Occipital lobe (tissue), 3 donors: ENCODE measurements at places on chromosomes 6 and 20. TPM values are rescaled to one million over a fixed set of nuclear protein-coding genes. Genes with fewer than 3 reads are reported as not detected.

PPP1R3G gene
- 1.2 TPM for total RNA-seq

TMEM244 gene
- 1.4 TPM for total RNA-seq

SLC16A10 gene
- 13.6 TPM for total RNA-seq

SLC25A27 gene
- total RNA-seq = 30.7 TPM

CDH4 gene
- total RNA-seq = 22.3 TPM

ULBP2 gene
- total RNA-seq = 5.3 TPM

ANKEF1 gene
- total RNA-seq = 2.7 TPM

RUNX2 gene
- total RNA-seq = 0.16 TPM

MLN gene
- total RNA-seq = not detected

COL11A2 gene
- 0.94 TPM for total RNA-seq

CST2 gene
- total RNA-seq = not detected

SLC52A3 gene
- total RNA-seq = not detected

TMC2 gene
- 1.7 TPM for total RNA-seq

MDFI gene
- 11.7 TPM for total RNA-seq

OR12D2 gene
- total RNA-seq = not detected

GPSM3 gene
- 0.78 TPM for total RNA-seq

GATA5 gene
- 0.16 TPM for total RNA-seq

ZNF165 gene
- total RNA-seq = 0.62 TPM

DOK5 gene
- total RNA-seq = 350 TPM

FAM209A gene
- total RNA-seq = not detected

SLC17A2 gene
- not detected for total RNA-seq

ANGPT4 gene
- not detected for total RNA-seq

HAO1 gene
- not detected for total RNA-seq

PRND gene
- total RNA-seq = 1.1 TPM

ALDH8A1 gene
- 1.4 TPM for total RNA-seq

BTN1A1 gene
- total RNA-seq = not detected

C6orf89 gene
- 36.2 TPM for total RNA-seq

STX11 gene
- 0.78 TPM for total RNA-seq
